ENCODE measurements at places on chromosomes 5 and 9.

DNA sequence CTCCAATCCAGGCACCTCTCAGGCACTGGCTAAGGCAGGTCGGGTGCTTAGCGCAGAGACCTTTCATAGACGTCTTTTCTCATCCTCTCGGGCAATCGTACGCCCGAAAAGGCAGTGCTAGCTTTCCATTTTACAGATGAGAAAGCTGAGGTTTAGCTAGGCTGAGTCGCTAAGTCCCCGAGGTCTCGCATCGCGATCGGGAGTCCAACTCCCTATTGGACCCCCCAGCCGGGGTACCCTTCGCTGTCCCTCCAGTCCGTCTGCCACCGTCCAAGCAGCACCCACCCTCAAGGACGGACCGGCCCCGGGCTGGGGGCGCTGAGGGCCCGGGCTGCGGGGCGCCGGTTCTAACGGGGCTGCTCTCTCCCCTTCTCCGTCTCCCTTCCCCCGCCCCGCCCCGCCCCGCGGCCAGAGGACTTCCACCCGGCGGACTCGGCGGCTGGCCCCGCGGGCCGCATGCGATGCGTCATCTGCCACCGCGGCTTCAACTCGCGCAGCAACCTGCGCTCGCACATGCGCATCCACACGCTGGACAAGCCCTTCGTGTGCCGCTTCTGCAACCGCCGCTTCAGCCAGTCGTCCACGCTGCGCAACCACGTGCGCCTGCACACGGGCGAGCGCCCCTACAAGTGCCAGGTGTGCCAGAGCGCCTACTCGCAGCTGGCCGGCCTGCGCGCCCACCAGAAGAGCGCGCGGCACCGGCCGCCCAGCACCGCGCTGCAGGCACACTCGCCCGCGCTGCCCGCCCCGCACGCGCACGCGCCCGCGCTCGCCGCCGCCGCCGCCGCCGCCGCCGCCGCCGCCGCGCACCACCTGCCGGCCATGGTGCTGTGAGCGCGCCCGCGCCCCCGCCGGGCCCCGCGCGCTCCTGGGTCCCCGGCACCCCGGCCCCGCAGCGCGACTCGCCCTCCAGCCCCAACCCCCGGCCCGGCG lies 12.5 kb upstream of the EXOSC2 start:
- DNase-seq = peak; percentile 75

DNA sequence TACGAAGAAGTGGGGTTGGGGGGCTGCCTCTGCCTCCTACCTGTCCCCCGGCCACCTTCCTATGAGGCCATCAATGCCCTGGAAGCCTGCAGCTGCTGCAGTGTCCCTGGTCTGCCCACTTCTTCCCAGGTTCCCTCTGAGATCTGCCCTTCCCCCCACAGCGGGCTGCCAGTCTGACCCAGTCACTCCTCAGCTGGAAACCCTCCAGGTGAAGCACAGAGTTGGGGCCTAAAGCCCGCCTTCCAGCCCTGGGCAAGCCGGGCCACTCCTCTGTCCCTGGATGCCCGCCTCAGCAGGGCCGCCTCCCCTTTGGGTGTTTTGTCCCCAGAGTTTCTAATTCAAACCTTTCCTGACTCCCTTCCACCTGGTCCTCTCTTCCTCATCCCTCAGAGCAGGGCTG lies 137.0 kb downstream of the RXRA start:
- no peak for DNase-seq

- no peak for DNase-seq
Observed at GRCh38 chr5:139748505-139748826, 47.1 kb upstream of the PSD2 start.

- no peak for DNase-seq
Observed at GRCh38 chr5:74865256-74865803, 857 bp downstream of the FAM169A start.

- DNase-seq = no peak
Observed at GRCh38 chr9:82331079-82331478, 342.5 kb downstream of the SPATA31D1 start.

DNA sequence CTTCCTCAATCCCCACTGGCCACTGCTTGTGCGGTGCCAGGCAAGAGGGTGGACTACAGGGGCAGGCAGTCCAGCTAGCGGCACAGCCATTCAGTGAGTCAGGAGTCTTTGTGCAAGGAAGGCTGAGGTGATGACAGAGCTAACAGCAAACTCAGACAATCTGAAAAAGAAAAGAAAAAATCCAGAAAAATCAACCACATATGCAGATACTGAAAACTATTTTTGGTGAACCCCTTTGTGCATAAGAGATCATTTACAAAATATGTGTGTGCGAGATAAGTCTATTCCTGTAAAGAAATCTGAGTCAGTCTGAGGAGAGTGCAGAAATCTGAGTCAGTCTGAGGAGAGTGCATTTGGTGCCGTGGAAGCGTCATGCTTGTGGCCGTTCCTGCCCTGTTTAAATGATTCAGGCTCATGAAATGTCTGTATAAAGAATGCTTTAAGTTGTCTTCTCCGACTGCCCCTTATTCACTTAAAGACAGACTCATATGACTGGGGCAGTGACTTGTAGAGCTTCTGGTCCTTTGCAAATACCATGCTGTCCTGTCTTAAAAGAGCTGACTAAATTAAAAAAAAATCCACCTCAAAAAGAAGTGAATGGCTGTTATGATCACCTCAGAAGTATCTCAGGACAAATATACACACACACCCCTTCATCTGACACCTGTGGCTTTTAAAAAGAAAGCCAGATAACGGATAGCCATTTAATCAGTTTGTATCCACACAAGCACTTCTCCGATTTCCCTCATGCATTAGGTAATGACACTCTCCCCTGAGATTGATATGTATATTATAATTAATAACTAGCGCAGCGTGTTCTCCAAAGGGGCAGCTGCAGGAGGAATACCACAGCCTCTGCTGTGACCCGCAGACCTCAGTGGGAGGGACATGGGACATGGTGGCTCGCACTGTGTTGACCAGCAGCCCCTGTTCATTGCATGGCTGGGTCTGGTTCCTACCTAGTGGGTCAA lies 47.3 kb downstream of the TRIO start:
- DNase-seq = peak; percentile 100

DNA sequence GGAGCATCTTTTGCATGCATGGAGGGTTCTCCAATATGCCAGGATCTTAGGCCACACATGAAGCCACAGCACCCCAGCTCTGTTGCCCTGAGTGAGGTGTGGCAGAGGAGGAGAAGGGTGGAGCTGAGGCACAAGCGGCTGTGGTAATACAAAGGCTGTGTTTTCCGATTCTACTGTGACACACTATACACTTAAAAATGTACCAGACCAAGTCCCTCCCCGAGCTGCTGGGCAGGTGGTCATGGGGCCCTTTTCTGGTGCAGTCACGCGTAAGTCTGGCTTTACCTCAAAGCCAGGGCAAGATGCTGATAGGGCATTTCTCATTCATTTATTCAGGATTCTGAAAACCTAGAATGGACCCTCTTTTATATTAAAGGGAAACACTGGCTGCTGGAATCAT lies 3.7 kb downstream of the ADGRV1 start:
- no peak for DNase-seq

- no peak for DNase-seq
Observed at GRCh38 chr5:113510836-113511451, 2.5 kb upstream of the YTHDC2 start.

- no peak for DNase-seq
Observed at GRCh38 chr9:131698618-131698985, 41.3 kb downstream of the RAPGEF1 start.

DNA sequence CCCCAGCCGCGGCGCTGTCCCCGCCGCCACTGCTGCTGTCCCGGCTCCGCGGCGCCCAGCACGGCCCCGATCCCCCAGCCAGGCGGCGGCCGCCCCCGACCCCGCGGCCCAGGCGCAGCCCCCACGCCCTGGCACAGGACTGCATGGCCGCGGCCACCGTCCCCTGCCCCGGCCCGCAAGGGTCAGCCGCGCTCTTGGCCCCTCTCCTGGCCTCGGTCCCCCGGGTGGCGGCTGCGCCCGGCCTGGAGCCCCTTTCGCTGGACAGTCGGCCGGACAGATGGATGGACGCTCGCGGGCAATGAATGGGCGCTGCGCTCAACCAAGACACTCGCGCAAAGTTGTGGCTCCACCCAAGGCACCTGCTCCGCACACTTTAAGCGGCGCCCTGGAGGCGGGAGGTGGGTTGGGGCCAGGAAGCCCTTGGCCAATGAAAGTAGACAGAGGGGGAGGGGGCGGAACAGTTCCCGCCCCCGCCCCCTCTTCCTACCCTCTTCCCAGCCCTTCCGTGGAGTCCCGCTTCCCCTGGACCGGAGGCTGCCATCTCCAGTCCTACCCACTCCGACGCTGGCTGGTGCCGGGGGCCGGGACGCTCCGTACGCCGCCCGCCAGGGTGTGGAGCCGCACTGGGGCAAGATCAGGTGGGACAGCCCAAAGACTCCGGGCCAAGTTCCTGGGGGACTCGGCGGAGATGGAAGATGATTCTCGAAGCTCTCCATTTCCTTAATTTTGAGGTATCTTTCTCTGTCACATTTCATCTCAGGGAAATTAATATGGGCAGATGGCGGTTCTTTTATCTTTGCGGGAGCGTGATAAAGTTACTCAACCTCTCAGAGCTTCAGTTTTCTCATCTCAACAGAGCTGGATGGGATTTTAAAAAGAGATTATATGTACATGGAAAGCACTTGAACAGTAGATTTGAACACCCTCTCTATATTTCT lies at the start of gene GLDC:
Gene GLDC, minus strand, starts transcription at position 375 of the 938 bp plus-strand sequence. Its CDS starts 230 bp downstream, at position 145.
- DNase-seq = no peak

DNA sequence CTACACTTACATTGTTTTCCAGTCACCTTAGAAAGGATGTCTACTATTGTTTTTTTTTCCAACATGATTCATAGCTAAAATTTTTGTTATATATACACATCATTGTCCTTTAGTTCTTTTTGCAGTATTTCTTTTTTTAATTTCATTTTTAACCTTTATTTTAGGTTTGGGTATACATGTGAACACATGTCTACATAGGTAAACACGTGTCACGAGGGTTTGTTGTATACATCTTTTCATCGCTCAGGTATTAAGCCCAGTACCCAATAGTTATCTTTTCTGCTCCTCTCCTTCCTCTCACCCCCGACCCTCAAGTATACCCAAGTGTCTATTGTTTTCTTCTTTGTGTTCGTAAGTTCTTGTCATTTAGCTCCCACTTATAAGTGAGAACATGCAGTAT lies 19.0 kb downstream of the IFNA5 start:
- DNase-seq = no peak

GRCh38 chr9:5874048-5874447 lies 16.6 kb upstream of the MLANA start:
- DNase-seq = no peak

DNA sequence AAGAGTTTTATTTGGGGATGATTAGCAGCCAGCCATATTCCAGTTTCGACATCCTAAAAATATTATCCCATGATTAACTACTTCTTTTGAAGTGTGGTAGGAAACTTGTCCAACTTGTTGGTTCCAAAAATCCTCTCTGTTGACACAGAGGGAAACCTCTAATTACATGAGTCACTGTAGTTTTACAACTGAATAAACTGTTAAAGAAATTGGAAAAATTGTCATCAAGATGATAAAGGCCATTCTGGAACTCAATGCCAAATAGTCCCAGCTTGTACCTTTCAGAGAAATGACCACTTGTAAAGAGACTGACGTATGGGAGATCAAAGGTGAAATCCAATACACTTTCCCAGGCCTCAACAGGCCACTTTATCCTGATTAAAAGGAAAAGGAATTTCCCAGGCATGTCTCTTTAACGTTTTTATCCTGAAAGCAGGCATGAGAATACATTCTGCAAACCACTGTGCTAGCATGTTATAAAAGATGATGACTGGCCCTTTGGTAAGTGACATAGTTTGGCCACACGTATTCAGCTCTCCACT lies 261.6 kb downstream of the GLIS3 start:
- peak; percentile 91 for DNase-seq

DNA sequence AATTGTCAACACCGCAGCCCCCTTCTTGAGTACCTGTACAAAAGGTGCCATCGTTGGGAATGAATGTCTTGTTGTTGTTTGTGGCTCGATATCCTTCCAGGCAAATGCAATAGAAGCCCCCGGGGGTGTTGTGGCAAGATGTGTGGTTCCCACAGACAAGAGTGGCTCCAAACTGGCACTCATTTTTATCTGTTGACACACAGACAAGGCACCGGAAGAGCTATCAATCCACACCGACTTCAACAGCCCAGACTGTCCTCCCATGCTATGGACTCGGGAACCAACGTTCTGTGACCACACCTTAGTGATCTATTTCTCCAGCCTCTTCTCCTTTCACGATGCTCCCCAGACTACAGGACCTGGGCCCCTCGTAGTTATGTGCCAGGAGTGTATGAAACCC lies 25.9 kb downstream of the SUSD1 start:
- no peak for DNase-seq

DNA sequence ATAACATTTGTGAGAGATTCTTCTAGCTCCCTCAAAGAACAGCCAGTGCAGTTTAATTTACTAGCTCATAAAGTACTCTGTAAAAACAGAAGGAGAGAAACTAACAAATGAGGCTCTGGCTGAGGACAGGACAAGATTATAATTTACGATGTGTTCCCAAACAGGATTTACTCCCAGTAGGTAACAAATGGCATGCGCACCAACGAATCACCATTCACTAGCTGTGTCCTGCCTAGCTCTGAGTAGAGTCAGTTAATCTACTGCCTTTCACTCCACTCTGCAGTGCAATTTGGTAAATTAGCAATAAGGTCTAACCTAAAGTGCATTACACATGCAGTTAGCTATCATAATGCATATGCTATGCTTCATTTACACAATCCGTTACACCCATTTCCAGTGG lies 497.4 kb upstream of the CCNG1 start:
- no peak for DNase-seq

DNA sequence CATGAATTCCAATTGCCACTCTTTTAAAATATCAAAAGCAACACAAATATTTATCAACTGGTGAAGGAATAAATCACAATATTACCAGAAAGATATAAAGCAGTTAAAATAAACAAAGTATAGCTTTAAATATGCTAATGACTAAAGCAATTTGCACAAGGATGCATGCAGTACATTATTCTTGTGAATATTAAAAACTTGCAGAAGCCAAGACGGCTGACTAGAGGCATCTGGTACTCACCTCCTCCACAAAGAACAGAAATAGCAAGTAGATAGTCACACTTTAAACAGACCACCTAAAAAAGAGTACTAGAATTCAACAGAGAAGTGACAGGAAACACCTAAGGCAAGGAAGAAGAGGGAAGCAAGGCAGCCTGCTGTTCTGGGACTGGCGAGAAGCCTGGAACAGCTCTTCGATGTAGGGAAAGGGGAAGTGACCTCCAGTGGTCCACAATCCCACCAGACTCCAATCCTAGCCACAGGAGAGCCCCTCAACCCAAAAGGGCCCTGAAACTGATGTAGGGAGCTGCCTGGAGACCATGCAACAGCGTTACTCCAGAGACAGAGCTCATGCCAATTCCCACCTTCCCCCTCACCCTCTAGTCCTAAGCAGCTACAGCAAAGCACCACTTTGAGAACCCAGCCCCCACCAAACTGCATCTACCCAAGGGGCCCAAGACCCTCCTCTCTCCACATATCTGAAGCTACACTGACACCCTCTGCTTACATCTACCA lies 86.3 kb downstream of the LPAR1 start:
- DNase-seq = no peak

DNA sequence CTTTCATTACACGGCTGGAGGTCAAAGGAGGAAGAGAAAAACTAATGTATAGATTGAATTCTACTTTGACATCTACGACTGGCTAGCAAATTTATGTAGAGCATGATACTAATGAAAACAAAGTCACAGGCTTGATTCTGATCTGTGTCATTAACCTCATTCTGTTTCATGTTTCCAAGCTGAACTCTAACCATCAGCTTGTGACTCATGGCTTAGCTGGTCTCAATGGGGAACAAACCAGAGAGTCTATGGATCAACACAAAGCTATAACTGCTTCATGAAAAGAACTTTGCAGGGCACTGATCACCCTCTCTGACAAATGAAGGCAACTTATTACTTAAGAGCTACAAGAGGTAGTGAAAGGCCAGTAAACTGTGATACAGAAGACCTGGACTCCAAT lies 23.6 kb upstream of the PDE4D start:
- no peak for DNase-seq
